SJSA1 (cell line): ENCODE measurements at places on chromosomes 4 and X. TPM values are rescaled to one million over a fixed set of nuclear protein-coding genes. Genes with fewer than 3 reads are reported as not detected.

GRCh38 chrX:72634331-72634730 is 61.7 kb upstream of the HDAC8 start:
- H3K4me3 ChIP-seq = no peak overlapping the region
- H3K27ac ChIP-seq = no peak overlapping the region
- no peaks in the 10 kb centered on the region for H3K27me3 ChIP-seq
- DNase-seq = no peak

DNA sequence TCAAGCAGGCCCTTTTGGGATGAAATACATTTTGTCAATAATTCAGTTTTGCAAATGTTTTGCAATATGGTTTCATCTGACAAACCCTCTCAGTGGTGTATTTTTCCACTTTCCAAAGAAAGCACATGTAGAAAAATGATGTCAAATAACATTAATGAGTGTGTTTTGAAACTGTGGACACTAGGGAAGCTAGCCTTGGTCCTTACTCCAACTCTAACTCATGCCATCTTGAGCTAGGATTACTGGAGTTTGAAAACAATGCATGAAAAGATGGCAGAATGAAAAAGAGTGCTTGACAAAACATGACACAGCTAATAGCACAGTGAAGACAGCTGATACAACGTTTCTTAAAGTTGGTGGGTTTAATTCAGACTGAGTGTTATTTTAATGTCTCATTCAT is 41.4 kb downstream of the HAND2 start:
- H3K36me3 ChIP-seq = no peaks in the 10 kb centered on the region
- H3K4me3 ChIP-seq = no peak overlapping the region
- H3K27me3 ChIP-seq = 0 out of 2 replicates have a peak, but pooled peaks cover 3% of the 10 kb centered on the region
- peaks cover 18% of the 10 kb centered on the region; the same call in 1 of the 2 replicates for H3K4me1 ChIP-seq

DNA sequence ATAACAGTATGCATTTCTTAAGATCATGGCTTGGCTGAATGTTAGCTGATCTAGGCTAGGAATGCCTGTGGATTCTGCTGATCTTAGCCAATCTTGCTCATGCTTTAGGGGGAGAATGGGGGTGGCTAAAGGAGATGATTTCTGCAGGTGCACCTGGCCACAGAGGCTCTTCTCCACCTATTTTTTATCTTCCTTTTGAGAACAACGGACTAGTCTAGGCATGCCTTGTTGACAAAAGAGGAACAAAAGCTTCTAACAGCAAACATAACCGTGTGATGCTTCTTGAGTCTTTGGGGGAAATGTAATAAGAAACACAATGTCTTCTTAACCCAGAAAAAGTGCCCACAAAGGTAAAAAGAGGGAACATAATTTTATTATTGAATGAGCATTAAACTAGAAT is 743.5 kb downstream of the ARAP2 start:
- no peaks in the 10 kb centered on the region for H3K27me3 ChIP-seq
- H3K27ac ChIP-seq = no peak overlapping the region
- no peak for DNase-seq
- H3K4me1 ChIP-seq = no peaks in the 10 kb centered on the region

GRCh38 chr4:142351958-142352357 is 494.1 kb downstream of the INPP4B start:
- no peaks in the 10 kb centered on the region for H3K36me3 ChIP-seq
- no peak overlapping the region for H3K27ac ChIP-seq
- no peak for DNase-seq
- H3K4me1 ChIP-seq = no peaks in the 10 kb centered on the region

GRCh38 chr4:118279920-118280432 is 72.8 kb downstream of the PRSS12 start:
- H3K27ac ChIP-seq = no peak overlapping the region
- DNase-seq = no peak

The HSD17B13 gene
- not detected in 2 replicates for total RNA-seq

The GAGE12D gene
- not detected in 2 replicates for total RNA-seq

DNA sequence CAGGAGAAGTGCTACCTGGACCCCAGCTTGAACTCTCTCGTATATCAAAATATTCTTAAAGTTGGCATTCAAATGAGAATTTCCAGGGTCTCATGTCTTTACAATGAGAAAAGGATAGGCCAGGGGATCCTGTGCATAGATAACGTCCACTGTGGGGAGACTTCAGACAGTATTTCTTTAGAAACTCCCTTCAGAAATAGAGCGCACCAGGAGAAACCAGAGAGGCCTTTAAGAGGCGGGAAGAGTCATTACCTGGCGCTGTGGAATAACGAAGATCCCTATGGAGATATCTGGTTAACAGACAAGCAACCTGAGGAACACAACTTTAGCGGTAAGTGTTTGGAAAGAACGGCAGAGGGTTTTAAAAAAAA is 600 bp downstream of the RADX start:
- H3K27me3 ChIP-seq = no peaks in the 10 kb centered on the region
- H3K36me3 ChIP-seq = no peaks in the 10 kb centered on the region
- no peaks in the 10 kb centered on the region; the same call in 1 of the 2 replicates for H3K4me1 ChIP-seq
- H3K4me3 ChIP-seq = peak overlapping the region; percentile 33
- no peak for DNase-seq

DNA sequence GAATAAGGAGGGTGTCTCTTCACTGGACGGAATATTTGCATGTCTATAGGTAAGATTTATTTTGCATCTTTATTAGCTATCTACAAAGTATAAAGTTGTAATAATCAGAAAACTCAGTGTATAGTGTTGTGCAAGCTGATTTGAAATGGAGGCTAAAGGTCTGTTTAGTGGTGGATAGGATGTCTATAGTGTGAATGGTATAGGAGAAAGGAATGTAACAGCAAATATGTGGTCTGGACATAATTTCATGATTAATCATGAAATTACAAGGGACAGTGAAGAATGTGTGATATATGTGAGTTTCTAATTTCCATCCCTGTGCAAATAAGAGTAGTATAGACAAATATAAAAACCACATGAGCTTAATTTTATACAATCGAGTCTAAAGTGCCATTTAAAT is 79.3 kb upstream of the CAMK2D start:
- no peak overlapping the region for H3K4me3 ChIP-seq
- H3K27me3 ChIP-seq = no peaks in the 10 kb centered on the region
- H3K36me3 ChIP-seq = no peaks in the 10 kb centered on the region
- H3K27ac ChIP-seq = no peak overlapping the region

- H3K4me1 ChIP-seq = no peaks in the 10 kb centered on the region
- H3K36me3 ChIP-seq = no peaks in the 10 kb centered on the region
These were observed 690.8 kb downstream of the PCDH18 start for GRCh38 chr4:136841526-136841925.

DNA sequence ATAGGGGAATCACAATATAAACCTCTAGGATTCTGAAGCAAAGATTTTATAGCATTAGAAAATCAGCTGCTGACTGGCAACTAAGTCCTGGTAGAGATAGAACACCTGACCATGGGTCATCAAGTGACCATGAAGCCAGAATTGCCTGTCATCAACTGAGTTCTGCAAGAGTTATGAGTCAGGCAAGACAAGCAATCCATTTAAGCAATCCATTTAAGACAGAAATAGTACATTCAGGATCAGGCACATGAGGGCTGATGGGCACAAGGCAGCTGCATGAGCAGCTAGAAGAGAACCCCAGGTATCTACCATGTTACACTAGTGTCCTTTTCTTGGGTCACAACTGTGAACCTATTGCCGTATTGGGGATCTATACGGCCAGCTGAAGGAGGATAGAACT is 98.9 kb downstream of the SPRY1 start:
- H3K27ac ChIP-seq = no peak overlapping the region
- H3K27me3 ChIP-seq = no peaks in the 10 kb centered on the region
- no peak overlapping the region for H3K4me3 ChIP-seq
- H3K4me1 ChIP-seq = no peaks in the 10 kb centered on the region
- DNase-seq = no peak

DNA sequence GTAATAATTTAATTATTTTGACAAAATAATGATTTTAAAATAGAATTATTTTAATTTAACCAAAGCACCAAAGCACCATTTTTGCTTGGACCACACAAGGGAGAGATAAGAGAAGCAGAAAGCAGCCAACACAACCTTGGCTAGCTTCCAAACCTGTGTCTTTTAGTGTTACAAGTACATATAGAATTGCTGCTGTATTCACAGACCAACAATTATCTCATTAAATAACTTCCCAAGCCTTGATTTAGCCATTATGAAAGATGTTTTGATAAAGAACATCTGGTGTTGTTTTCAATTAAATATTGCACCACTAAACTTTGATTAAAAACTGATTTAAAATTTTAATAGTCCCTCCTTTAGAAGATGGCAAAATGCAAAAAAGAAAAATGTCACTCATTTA is 14.0 kb upstream of the IGFBP7 start:
- H3K4me3 ChIP-seq = no peak overlapping the region
- H3K4me1 ChIP-seq = peaks cover 17% of the 10 kb centered on the region
- H3K36me3 ChIP-seq = no peaks in the 10 kb centered on the region
- H3K27me3 ChIP-seq = no peaks in the 10 kb centered on the region

The FRAS1 gene
- total RNA-seq = 0.19 and 0.21 TPM in 2 replicates

DNA sequence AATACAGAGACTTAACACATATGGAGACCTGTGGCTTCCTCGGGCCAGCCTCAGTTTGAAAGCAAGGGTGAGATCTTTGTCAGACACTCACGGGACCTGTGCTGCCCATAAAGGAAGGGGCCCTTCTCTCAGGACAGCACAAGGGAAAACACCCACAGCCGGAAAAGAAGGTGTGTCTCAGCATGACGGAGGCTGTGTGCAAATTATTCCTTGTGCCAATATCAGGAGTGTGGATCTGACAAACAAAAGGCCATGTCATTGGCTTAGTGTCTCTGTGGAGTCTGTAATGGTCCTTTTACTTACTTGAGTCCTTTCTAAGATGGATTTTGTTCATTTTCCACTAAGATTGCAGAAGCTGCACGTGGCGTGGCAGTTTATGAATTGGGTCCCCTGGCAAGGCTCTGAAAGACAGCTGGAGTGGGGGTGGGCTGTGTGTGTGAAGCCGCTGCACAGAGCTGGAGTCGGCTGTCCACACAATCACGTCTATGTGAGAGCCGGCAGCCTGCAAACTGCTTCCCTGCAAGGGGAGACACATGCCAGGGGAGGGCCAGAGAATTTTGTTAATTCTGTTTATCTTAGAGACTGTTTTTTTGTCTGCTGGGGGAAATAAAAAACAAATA is 1.9 kb downstream of the ENPP6 start:
- no peaks in the 10 kb centered on the region for H3K4me1 ChIP-seq
- H3K4me3 ChIP-seq = no peak overlapping the region
- H3K36me3 ChIP-seq = no peaks in the 10 kb centered on the region
- DNase-seq = no peak

DNA sequence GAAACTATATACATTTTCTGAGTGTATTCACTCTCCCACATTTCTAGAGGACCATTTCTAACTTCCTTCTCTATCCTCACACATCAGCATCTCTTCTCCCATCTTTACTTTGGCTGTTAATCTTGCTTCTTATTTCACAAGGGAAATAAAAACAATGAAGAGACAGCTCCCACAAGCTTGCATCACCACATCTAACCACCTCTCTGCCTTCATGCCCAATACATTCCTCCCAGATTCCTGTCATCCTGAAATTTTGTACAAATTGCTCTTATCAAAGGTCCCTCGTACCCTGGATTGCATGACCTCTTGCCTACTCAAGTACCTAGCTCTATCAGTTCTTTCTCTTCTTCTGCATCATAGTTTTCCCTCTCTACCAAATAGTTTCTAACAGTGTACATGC is 215.2 kb downstream of the ANTXR2 start:
- H3K36me3 ChIP-seq = no peaks in the 10 kb centered on the region
- no peaks in the 10 kb centered on the region for H3K27me3 ChIP-seq
- H3K4me1 ChIP-seq = peaks cover 8% of the 10 kb centered on the region

The CENPI gene
- total RNA-seq = 40.7 and 43.6 TPM in 2 replicates

- no peaks in the 10 kb centered on the region for H3K36me3 ChIP-seq
- no peak overlapping the region for H3K27ac ChIP-seq
- H3K4me1 ChIP-seq = no peaks in the 10 kb centered on the region
These were observed 313.3 kb upstream of the ACTRT1 start for GRCh38 chrX:128365492-128365891.

DNA sequence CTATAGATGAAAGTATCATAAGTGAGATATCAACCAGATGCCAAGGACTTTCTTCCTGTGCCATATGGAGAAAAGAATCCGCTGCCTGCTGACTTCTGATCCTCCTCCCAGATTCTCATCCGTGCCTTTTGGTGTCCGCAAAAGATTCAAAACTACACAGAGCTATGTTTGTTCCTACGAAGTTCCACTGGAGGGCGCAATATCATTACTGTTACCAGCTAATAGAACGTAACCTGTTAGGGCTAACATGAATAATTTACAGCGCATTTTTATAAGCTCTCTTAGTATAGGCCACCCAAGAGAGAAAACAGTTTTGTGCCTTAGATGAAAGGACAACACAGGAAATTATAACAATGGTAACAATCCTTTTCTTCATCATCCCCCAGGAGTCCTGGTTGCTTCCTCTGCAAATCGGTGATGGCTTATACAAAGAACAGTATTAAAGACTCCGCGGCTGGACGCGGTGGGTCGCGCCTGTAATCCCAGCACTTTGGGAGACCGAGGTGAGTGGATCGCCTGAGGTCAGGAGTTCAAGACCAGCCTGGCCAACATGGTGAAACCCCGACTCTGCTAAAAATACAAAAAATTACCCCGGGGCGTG is 22.8 kb upstream of the CENPVL3 start:
- no peaks in the 10 kb centered on the region for H3K4me1 ChIP-seq
- no peaks in the 10 kb centered on the region for H3K27me3 ChIP-seq
- DNase-seq = no peak
- no peak overlapping the region for H3K27ac ChIP-seq
- no peak overlapping the region for H3K4me3 ChIP-seq
- H3K36me3 ChIP-seq = no peaks in the 10 kb centered on the region

The CDS1 gene
- 0.18 TPM in 1 of 2 replicates, not detected in the other for total RNA-seq

- H3K27ac ChIP-seq = no peak overlapping the region
- no peaks in the 10 kb centered on the region for H3K36me3 ChIP-seq
- no peak overlapping the region for H3K4me3 ChIP-seq
These were observed 64.9 kb downstream of the KLHL4 start for GRCh38 chrX:87582453-87582852.

The CLDN22 gene
- total RNA-seq = not detected in 2 replicates

The F11 gene
- total RNA-seq = not detected in 2 replicates

GRCh38 chrX:118272242-118272641 is 73.7 kb upstream of the WDR44 start:
- no peaks in the 10 kb centered on the region for H3K36me3 ChIP-seq
- H3K4me3 ChIP-seq = no peak overlapping the region
- no peak for DNase-seq
- H3K27me3 ChIP-seq = no peaks in the 10 kb centered on the region
- H3K4me1 ChIP-seq = no peaks in the 10 kb centered on the region
- no peak overlapping the region for H3K27ac ChIP-seq

DNA sequence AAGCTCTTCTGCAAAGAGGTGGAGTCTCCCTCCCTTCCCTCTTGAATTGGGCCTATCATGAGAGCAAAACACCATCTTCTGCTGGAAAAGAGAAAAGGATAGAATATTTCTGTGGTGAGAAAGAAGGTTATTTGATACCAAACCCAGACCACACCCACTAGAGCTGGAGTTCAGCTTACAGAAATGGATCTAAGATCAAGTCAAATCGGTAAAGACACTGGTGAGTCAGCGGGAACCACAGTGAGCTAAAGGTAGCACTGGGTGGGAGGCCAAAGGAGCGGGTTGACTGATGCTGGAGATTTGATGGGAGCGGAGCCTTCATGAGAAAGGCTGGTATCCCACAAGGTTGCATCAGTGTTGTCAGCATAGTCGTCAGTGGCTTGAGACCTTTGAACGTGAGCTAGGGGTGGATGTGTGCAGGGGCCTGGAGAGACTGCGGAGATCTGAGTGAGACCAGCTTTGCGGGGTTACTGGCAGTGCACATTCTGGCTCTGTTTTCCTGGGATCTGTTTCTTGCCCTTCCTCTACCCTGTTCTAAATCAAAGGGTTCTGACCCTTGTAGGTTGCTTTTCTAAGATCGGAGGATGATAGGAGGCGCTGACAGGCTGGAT is 106.4 kb upstream of the SCOC start:
- H3K27ac ChIP-seq = no peak overlapping the region
- no peak overlapping the region for H3K4me3 ChIP-seq
- no peaks in the 10 kb centered on the region for H3K27me3 ChIP-seq
- H3K36me3 ChIP-seq = no peaks in the 10 kb centered on the region
- DNase-seq = no peak

The ADGRG4 gene
- not detected in 2 replicates for total RNA-seq
